ENCODE measurements at places on chromosomes 1 and 21.

DNA sequence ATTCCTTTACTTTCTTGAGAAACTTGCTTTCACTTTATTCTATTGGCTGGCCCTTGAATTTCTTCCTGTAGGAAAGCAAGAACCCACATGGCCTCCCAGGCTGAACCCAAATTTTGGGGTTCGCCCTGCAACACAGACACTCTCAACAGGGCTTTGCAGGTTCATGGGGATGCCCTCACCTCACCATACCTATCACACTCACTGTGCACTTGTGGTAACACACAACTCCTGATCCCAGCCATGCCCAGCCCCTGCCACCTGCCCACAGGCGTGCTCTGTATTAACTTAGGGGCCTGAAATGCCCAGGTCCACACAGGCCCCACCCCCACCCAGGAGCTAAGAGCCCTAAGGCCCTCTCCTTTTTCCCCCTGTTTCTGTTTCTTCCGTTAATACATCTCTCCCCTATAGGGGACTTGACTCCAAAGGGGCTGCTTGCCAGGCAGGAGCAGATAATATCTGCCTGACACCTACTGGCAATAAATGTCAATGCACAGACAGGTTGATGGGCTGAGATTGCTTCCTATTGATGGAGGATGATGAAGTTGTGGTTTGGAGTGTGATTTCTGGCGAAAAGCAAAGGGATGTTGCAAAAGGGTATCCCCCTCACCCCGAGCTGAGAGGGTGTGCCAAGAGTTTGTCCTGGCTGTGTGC is 171.5 kb downstream of the AJAP1 start:
- no peak for DNase-seq

- DNase-seq, result peak; percentile 90
Measured at GRCh38 chr1:212234431-212235395, 50.5 kb upstream of the PPP2R5A start.

DNA sequence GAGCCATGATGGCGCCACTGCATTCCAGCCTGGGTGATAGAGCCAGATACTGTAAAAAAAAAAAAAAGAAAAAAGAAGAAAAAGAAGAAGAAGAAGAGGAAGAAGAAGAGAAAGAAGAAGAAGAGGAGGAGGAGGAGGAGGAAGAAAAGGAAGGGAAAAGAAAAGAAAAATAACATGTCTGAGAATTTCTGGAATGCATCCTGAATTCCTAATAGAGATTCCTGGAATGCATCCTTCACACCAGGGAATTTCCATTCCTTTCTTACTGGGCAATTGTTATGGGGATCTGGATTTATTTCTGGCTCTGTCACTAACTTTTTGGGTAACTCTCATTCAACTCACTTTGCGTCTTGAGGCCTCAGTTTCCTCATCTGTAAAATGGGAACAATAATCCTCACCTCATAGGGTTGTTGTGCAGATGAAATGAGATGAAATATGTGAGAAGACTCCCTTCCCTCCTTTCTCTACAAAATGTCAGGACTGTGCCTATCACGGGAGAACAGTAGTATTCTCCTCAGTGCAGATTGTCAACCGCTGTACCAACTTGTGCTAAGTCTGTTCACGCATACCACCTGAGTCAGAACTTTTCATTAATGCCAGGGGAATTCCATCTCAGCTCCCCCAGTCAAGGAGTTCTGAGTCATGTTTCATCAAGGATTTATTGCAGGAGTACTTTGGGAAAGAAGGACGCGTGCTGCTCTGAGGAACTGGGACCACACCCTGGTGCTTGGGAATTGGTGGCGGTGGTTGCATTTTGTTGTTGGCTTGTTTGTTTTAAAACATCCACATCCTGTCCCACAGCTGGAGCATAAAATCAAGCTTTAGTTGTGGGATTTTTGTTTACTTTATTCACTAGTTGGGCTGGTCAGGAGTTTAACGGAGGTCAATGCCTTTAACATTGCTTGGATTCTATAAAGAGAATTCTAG is 42.4 kb upstream of the ROR1 start:
- DNase-seq, result peak; percentile 81

DNA sequence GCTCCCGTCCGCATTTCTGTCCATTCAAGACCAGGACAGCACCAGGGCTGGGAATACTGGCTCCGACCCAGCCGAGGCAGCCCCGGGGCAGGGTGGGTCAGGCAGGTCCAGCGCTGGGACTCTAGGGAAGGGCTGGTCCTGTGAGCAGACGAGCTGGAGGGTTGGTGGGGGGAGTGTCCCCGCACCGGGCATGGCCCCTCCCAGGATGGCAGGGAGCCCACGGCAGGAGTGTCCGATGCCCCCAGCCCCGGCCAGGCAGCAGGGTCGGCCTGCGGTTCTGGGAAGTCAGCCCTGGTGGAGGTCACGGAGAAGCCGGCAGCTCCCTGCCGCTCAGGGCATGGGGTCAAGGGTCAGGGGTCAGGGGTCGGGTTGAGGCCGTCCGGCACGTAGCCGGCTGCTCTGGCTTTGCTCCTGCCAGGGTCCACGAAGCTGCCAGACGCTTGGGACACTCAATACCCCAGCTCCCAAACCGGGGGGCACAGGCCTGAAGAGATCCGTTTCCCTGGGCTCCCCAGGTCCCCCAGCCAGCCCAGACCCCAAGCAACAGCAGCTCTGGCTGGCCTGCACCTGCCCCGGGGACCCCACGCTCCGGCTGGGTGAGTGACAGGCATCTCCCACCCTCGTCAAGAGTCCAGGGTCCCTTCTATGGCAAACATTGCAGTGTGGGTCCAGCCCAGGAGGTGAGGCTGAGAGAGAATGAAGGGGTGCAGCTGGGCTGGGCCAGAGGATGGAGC is 6.7 kb downstream of the C1QTNF12 start:
- no peak for DNase-seq

- DNase-seq, result no peak
Measured at GRCh38 chr1:58774027-58774426, 9.8 kb downstream of the JUN start.

Data from non-pigmented ciliary epithelial cell (primary cell).